ENCODE measurements at places on chromosomes 12 and 14. TPM values are rescaled to one million over a fixed set of nuclear protein-coding genes. Genes with fewer than 3 reads are reported as not detected.

Gene COQ10A
- total RNA-seq, result 7.2 TPM

Gene GARIN6
- not detected for total RNA-seq

Gene OR4Q3
- total RNA-seq, result not detected

Gene ADIPOR2
- total RNA-seq, result 24.5 TPM

Gene ZFP36L1
- 195 TPM for total RNA-seq

Gene HCAR1
- 1.6 TPM for total RNA-seq

Gene BICDL1
- total RNA-seq, result not detected

Gene BAG5
- total RNA-seq, result 17.3 TPM

Gene FAM181A
- total RNA-seq, result not detected

Gene RHEBL1
- not detected for total RNA-seq

Gene LTBR
- total RNA-seq, result 170 TPM

Gene CLEC14A
- 60.1 TPM for total RNA-seq

Gene SLC22A17
- 26.1 TPM for total RNA-seq

Gene TUNAR
- not detected for total RNA-seq

Gene RNASE2
- not detected for total RNA-seq

Gene LRRC23
- total RNA-seq, result 7.3 TPM

Gene DHH
- not detected for total RNA-seq

Gene CAMKK2
- 23.3 TPM for total RNA-seq

Gene USP30
- 18.8 TPM for total RNA-seq

Gene FAM90A1
- 0.25 TPM for total RNA-seq

Gene WNT1
- total RNA-seq, result not detected

Gene SLC25A21
- 0.44 TPM for total RNA-seq

Gene C12orf60
- total RNA-seq, result 1.8 TPM

Gene MYL6
- total RNA-seq, result 1,038 TPM

Gene PRB3
- total RNA-seq, result not detected

Gene TGM1
- total RNA-seq, result 0.73 TPM

Gene ACOT6
- not detected for total RNA-seq

Gene KRT8
- 9.6 TPM for total RNA-seq

Gene TAS2R31
- 2.4 TPM for total RNA-seq

Gene SERPINA12
- not detected for total RNA-seq

Gene GLT8D2
- total RNA-seq, result 79.5 TPM

Gene TAS2R50
- 2.1 TPM for total RNA-seq

Gene AKAP5
- total RNA-seq, result 0.31 TPM

Gene INSM2
- total RNA-seq, result not detected

Gene KRT72
- not detected for total RNA-seq

Gene SLCO1B3
- total RNA-seq, result not detected

All from cardiac ventricle fibroblast (primary cell).